ENCODE measurements at places on chromosomes 6 and 20.

DNA sequence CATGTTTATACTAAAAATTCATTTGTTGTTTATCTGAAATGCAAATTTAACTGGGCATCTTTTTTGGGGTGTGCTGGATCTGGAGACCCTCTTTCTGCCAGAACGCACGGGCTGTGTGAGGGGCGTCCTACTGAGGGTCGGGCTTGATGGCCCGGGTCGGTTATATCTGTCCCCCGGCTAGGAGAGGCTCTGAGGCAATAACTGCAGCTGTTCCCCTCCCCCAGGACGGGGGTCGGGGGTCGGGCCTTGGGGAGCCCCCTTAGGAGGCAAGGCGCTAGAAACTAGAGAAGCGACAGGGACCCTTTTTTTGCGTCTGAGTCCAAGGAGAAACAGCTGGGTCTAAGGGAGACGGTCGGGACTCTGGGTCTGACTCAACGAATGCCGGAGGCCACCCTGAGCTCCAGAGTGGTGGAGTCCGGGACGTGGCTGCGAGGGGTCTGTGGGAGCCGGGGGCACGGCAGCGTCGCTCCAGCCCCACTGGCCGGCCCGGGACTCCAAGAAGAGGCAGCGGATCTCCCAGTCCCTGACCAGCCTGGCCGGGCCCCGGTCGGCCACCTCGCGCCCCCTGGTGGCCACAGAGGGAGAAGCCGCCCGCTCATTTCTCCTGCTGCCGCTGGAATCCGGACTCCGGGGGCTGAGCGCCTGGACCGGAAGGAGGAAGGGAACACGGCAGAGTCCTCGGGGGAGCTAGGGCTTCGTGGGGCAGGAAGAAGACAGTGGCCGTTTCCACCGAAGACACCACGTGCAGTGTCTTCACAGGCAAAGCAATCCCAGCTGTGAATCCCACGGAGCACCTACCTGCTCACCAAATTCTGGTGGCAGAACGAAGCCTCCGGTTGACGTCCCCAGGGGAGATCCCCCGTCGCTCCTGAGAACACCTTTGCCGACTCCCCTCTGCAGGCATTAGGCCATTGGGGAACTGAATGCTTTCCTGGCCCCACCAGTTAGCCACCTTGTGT lies 24.0 kb upstream of the SCML4 start:
- DNase-seq, result peak; percentile 72

DNA sequence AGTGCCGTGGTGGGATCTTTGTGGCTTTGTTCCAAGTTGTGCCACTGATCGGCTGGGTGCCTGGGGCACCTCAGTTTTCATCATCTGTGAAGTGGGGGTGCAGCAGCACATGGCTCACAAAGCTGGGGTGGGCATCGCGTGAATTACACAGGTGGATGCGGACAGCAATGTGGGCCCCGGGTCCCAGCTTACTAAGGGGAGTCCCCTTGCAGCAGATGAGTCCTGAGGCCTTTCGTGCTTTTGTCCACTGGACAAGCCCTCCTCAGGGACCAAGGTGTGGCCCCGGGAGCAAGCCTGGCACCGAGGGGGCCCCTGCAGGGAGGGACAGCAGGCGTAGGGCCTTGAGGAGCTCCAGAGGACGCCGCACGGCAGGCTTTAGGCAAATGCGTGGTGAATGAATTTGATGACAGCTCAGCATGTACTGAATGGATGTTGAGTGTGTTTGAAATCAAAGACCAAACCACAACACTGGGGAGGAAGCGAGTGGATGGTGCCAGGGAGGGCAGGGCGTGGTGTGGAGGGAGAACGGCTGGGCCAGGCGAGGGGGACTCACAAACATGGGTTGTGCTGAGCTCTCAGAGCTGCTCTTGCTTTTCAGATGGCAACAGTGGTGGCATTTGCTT lies 53.2 kb downstream of the IRF4 start:
- peak; percentile 26 for DNase-seq

DNA sequence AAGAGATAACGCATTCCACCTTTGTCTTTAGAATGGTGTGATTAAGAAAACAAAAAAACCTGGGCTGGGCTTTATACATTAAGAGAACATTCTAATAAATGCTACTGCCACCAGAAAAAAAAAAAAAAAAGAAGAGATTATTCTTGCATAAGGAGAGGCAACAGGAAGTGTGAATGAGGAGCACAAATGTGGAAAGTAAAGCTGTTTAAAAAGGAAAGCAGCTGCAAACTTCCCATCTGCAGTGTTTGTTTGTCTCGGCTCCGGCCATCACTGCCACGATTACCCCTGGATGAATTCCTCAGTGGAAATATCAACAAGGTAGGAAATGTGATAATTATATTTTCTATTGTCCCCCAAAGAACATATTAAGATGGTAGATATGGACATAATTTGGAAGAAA lies 223.9 kb downstream of the PHF3 start:
- no peak for DNase-seq

GRCh38 chr20:57126481-57127092 lies 139.9 kb downstream of the BMP7 start:
- no peak for DNase-seq

DNA sequence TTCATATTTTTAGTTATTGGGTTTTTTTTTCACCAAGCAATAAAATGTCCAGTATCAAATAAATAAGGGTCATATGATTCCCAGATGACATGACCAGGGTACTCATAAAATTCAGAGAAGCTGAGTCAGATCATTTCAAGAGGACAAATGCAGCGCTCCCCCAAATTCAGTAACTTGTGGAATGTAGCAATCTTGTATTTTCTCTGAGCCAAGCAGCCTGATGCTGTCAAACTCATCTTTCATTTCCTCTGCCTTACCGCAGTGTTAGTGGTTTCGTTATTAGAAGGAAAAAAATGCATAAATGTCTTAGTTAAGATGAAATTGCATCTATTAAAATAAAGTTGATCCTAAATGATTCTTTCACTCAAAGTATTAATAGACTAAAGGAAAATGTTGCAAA lies 57.8 kb upstream of the EDN1 start:
- peak; percentile 80 for DNase-seq

GRCh38 chr20:64065974-64066343 lies 3.0 kb downstream of the TCEA2 start:
- no peak for DNase-seq
